Activated CD4-positive, alpha-beta T cell treated with anti-CD3 and anti-CD28 coated beads for 1 hour (primary cell): ENCODE measurements at places on chromosomes 6 and 20.

DNA sequence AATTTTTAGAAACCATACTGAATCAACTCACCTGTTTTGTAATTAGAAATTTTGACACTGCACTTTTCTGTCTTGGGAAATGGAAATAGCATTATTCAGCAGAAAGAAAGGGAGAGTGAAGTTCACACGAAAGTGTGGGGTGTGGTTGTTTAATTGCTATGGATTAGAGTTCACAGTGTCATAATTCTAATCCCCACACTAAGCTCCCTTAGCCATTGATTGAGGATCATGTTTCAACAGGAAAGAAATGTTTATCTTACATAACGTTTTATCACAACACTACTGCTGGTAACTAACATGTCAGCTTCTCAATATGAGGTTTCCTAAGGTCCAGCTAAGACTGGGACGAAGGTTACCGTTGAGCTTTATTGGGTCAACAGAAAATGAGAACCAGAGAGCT lies 31.4 kb upstream of the GSTA5 start:
- DNase-seq: no peak

- no peak for DNase-seq
These were observed 6.4 kb downstream of the RPS12 start for GRCh38 chr6:132820629-132821381.

DNA sequence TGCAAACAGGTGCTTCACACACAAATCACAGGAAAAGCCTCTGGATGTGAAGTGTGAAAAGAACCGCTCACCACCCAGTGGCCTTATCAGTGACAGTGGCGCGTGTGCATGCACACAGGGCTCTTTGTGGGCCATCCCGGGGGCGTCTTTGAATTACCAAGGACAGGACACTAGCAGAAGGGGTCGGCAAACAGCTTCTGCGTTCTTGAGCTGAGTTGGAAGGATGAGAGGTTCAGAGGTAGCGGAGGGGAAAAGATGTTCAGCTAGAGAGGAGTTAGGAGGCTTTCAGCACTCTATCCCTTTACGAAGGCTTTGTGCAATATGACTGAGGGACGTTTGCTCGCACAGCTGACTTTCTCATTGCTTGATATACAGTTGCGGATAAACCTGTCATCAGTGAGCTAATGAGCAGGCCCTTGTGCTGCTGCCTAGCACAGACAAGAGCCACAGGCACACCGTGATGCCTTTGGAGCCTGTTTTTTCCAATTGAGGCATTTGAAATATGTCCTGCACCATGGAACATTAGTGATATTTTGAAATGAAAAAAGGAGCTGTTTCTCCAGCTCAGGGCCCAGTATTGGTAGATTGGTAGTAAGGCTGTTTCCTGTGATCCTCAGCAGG lies 83.1 kb downstream of the IYD start:
- DNase-seq: no peak

- no peak for DNase-seq
These were observed 81.2 kb downstream of the EZR start for GRCh38 chr6:158737710-158738615.

- no peak for DNase-seq
These were observed 304.3 kb downstream of the HDGFL1 start for GRCh38 chr6:22873513-22874136.

DNA sequence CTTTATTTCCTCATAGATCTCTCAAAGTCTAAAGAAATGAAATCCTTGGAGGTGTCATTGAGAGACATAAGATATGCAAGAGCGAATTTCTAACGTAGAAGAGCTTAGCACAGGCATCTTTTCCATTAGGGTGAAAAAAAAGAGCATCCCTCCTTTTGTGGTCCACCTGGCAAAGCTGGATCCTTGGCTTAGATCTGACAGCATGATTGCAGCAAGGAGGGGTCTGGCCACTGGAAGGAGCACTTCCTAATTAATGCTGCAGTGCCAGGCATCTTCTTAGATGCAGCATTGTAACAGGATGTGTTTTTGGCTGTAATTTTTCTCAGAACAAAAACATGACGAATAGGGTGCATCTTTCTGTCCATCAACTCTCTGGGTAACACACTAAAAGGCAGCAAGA lies 60.1 kb upstream of the TFAP2D start:
- DNase-seq: no peak

- no peak for DNase-seq
These were observed 58.5 kb downstream of the SAMD3 start for GRCh38 chr6:130164251-130164650.

DNA sequence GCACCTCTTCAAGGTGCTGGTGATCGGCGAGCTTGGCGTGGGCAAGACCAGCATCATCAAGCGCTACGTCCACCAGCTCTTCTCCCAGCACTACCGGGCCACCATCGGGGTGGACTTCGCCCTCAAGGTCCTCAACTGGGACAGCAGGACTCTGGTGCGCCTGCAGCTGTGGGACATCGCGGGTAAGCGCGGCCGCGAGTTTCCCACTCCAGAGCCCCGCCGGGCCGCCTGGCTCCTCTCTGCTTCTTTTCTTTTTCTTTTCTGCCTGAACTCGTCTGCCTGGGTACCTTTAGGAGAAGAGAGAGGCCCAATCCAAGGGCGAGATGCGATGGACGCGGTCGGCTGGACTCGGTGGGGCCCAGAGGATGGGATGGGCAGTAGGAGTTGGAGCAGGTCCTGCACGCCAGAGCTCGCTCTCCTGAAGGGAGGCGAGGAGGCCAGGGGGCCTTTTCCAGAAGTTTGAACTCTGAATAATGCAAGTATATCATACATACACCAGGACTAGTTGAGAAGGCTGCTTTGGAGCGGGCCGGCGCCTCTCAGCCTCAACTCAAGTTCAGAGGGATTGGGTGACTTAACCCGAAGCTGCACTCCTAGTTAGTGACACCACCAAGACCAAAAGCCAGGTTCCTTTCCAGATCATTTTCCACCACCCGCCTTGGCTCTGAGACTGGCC lies 445 bp downstream of the RAB32 start:
- DNase-seq: no peak

DNA sequence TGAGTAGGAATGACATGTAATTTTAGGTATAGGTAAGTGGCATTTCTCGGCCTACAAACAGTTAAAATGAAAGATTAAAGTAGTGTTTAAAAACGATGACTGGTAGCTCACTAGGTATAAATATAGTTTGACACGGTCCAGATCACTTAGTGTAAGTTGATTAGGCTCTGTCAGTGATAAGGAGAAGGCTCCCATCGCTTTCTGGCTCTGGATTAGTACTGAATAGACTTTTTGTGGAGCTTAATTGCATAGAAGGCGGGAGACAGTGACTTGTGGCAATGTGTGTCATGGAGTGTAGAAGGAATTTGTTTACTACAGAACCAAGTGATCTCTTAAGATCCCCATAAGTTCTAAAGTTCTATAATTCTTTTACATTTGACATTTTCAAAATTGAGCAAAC lies 6.7 kb downstream of the PYGB start:
- DNase-seq: no peak

GRCh38 chr20:32984196-32984595 lies 20.0 kb downstream of the SUN5 start:
- DNase-seq: no peak

- DNase-seq: no peak
These were observed 21.4 kb upstream of the RNF182 start for GRCh38 chr6:13903364-13903763.

DNA sequence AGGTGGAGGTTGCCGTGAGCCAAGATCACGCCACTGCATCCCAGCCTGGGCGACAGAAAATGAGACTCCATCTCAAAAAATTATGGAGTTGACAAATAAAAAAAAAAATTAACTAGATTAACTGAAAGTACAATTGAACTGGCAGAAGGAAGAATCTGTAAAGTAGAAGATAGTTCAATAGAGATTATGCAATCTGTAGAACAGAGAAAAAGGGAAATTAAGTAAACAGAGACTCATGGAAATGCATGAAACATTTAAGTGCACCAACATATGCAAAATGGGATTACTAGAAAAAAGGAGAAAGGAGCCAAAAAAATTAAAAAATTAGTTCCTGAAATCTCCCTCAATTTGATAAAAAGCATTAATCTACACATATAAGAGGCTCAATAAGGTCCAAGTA lies 188.8 kb upstream of the KHDRBS2 start:
- no peak for DNase-seq

DNA sequence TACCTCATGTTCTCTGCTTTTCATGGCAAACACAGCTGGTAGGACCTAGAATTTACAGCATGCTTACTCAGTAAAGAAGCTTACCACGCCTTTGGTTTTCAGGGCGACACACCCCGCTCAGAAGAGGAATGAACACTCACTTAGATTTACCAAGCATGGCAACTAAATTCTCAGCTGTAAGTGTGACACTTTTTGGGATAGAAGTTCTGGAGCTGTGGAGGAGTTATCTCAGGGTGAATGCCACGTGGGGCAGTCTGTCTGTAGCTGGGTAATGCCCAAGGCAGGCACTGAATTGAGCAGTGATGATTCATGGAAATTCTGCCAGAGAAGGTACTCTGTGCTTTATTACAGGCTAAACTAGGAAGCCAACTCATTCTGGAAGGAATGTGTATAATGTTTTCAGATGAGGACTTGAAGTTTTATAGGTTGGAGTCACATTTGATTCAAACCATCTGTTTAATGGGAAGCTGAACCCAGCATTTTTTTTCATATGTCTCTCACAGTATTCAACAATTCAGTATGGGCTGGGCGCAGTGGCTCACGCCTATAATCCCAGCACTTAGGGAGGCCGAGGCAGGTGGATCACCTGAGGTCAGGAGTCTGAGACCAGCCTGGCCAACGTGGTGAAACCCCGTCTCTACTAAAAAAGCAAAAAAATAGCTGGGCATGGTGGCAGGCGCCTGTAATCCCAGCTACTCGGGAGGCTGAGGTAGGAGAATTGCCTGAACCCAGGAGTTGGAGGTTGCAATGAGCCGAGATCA lies 3.5 kb upstream of the PRIM2 start:
- DNase-seq: no peak

DNA sequence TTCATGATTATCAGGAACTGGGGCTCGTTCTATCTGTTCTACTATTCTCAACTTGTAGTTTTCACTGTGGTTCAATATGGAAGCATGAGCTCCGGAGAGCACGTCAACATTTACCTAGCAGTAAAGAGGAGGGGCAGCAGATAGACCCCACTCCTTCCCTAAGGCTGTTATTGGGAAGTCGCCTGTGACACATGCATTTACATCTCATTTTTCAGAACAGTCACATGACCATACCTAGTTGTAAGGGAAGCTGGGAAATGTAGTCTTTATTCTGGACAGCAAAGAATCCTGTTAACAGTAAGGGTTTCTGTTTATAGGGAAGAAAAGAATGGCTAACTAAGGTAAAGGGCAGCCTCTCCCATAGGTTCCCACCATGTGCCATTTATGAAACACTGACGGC lies 158.3 kb downstream of the ZFP64 start:
- no peak for DNase-seq

DNA sequence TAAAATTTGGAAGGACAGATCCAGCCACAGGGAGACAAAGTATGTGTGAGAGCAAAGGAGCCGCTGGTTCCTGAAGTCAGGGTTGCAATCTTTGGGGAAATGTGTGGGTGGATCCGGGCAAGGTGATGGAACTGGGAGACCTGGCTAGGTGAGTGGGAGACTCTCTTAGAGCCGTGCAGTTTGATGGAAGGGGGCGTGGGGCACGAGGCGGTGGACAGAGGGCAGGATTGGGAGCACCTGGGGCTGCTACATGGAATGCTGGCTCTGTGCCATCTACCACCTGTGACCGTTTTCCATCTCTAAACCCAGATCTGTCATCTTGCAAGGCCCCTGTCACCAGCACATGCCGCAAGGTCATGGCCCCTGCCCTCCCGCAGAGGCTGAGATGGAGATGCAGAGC lies 268.4 kb downstream of the SMOC2 start:
- DNase-seq: no peak

- no peak for DNase-seq
These were observed 453.0 kb downstream of the LMBRD1 start for GRCh38 chr6:69343851-69344250.

DNA sequence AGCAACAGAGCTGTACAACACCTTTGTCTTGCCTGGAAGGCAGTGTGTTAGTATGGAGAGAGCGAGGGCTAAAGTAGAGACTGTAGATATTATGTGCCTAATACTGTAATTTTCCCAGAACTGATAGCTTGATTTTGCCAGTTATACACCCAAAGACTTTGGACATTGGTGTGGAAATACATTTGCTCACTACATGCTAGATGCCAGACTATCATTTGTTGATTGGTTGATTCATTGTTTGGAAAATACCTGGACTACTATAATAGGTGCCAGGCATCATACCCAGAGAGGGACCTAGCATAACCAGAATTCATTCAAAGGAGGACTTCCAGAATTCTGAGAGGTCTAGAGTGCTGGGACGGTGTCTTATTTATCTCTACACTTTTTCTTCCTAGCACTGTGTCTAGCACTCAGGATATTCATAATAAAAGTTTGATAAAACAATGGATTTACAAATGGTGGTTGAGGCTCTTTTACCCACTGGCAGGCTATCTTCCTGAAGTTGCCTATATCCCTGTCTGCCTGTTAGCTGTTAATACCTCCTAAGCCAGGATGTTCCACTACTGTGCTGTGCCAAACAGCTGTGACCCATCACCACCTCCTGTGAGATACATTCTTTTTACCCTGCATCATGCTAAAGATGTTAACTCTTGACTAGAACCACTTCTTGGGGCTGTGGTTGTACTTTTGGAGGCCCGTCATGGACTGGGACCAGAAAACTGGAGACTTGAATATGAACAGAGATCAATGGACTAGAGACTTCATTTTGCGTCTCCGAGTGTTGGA lies 72.2 kb upstream of the FUCA2 start:
- no peak for DNase-seq

GRCh38 chr20:20037960-20038359 lies 14.3 kb downstream of the CRNKL1 start:
- DNase-seq: no peak

- no peak for DNase-seq
These were observed 24.1 kb upstream of the NOL4L start for GRCh38 chr20:32609111-32609773.

DNA sequence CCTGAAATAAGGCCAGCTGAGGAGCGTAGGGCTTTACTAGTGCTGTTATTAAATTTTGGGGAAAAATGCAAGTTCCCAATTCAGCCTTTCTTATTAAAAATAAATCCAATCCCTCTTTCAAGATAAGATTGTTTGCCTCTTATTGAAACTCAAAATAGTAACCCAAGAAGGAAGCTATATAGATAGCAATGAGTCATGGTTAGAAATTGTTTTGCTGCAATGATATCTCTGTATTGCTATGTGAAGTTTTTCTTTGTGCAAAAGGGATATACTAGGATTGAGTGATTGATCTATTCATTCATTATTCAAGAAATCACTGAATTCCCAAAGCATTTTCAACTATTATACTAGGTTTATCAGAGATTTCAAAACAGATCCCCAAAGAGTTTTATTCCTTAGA lies 93.0 kb upstream of the HDAC2 start:
- DNase-seq: no peak

DNA sequence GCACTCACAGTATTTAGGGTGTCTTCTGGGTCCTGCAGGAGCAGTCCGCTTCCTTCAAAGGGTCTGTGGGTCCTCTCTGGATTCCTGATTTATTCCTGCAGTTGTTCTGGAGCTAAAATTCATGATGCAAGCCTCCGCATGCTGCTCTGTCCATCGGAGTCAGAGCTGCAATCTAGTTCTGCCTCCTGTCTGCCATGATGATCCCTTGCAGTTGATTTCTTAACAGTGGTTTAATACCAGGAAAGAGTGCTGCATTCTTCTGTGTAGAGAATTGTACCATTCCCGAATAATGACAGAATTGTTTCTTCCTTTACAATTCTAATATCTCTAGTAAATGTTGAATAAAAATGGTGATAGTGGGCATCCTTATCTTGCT lies 72.0 kb upstream of the B3GAT2 start:
- no peak for DNase-seq
